ENCODE measurements at places on chromosomes 6 and 20.
A peak's percentile ranks its signal among the peaks of the same experiment; 100 is the strongest.

GRCh38 chr20:50450493-50450826 lies 59.7 kb upstream of the PTPN1 start:
- DNase-seq: no peak

GRCh38 chr6:88115307-88115706 lies 50.8 kb downstream of the CNR1 start:
- no peak for DNase-seq

- DNase-seq: no peak
Measured at GRCh38 chr20:10064611-10065010, 29.8 kb downstream of the ANKEF1 start.

- peak; percentile 75 for DNase-seq
Measured at GRCh38 chr6:114342826-114343781, at the start of gene HS3ST5. Gene HS3ST5 (minus strand): TSS chr6:114343023. CDS start chr6:114062845, 280,178 bp downstream.

GRCh38 chr6:4367643-4368042 lies 232.3 kb upstream of the ECI2 start:
- DNase-seq: no peak

DNA sequence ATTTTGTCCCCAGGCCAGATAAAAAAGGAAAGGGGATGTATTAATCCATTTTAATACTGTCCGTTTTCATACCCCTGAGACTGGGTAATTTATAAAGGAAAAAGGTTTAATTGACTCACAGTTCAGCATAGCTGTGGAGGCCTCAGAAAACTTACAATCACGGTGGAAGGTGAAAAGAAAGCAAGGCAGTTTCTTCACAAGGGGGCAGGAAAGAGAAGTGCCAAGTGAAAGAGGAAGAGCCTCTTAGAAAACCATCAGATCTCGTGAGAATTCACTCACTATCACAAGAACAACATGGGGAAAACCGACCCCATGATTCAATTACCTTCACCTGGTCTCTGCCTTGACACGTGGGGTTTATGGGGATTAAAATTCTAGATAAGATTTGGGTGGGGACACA lies 152.5 kb downstream of the IBTK start:
- DNase-seq: no peak

DNA sequence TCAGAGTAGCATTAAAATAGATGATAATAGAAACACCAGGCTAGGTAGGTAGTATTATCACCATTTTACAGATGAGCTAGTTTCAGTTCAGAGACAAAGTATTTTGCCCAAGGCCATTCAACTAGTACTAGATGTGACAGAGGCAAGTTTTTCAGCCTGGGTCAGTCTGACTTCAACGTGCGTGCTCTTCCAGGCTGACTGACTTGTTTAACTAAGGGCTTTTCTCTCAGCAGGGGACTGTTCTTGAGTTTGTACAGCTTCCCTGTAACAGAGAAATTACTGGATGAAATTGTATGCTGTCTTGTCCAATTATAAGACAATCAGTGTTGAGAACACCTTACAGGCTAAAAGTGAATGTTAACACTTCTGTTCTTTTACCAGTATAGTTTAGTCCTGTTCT lies 333.5 kb upstream of the MAN1A1 start:
- DNase-seq: peak; percentile 18

- DNase-seq: no peak
Measured at GRCh38 chr6:41344876-41345275, 9.5 kb downstream of the NCR2 start.

DNA sequence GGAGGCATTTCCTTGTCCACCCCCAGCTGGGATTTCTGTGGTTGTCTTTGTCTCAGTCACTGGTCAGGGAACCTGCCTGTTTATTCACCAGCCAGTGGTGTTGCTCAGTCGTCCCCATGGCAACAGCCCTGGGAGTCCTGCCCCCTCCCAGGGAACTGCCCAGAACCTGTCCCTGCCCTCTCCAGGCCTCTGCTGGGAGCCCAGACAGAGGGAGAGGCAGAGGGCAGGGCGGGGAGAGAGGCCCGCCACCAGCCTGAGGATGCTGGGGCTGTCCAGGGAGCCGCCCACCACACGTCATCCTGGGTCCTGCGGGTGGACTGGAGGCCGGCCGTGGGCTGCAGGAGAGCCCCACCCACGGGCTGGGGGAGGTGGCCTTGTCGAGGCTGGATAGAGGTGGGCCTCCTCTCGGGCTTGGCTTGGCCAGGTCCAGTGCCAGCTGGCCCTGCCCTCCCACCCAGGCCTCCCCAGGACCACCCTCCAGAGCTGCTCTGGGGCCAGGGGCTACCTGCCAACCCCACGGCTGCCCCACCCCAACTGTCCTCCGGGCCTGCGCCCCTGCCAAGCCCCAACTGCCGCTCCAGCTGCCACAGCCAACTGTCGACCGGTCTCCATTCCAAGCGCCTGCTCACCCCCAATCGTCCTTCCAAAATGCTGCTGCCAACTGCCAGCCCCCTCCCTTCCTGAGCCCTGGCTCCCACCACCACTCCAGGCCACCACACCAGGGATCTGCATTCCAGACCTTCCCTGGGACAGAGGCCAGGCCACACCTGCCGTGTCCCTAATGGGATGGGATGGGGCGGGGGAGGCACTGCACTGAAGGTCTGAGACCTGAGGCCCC lies 4.2 kb upstream of the ZBTB46 start:
- DNase-seq: peak; percentile 88

DNA sequence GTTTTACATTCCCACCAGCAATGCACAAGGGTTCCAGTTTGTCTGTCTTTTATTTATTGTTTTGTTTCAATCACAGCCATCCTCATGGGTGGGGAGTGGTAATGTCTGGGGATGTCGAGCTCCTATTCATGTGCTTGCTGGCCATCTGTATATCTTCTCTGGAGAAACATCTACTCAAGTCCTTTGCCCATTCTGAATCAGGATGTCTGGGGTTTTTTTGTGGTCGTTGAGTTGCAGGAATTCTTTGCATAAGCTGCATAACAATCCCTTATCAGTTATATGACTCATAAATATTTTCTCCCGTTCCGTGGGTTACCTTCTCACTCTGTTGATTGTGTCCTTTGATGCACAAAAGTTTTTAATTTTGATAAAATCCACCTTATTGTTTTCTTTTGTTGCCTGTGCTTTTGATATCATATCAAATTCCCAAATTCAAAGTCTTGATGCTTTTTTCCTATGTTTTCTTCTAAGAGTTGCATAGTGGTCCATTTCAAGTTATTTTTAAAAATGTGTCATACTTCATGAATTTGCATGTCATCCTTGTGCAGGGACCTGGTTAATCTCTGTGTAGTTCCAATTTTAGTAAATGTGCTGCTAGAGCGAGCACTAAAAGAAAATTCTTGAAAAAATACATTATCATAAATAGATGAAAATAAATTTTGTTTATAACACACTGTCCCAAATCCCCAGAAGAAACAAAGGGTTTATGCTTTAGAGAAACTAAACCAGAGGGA lies 54.9 kb upstream of the PDE10A start:
- DNase-seq: no peak

GRCh38 chr6:139016337-139017213 lies 12.0 kb upstream of the ABRACL start:
- DNase-seq: no peak
